ENCODE measurements at places on chromosomes 1 and 21. TPM values are rescaled to one million over a fixed set of nuclear protein-coding genes. Genes with fewer than 3 reads are reported as not detected.

- DNase-seq = peak; percentile 31
Measured at GRCh38 chr1:216723274-216723780, at the start of gene ESRRG. TSS of gene ESRRG (minus strand) at chr1:216723429. CDS start at chr1:216723299, 130 bp downstream.

GRCh38 chr1:227712648-227713047 is 22.5 kb downstream of the JMJD4 start:
- no peak for DNase-seq

GRCh38 chr1:89928506-89928905 is 66.4 kb upstream of the ZNF326 start:
- no peak for DNase-seq

GRCh38 chr21:45927851-45928850 is 53.4 kb upstream of the COL6A1 start:
- DNase-seq = no peak

Gene SCNM1
- 22.6 TPM for total RNA-seq

Gene SLC6A9
- 35.3 TPM for total RNA-seq

GRCh38 chr1:12448746-12449177 is 169.2 kb downstream of the DHRS3 start:
- DNase-seq = no peak

DNA sequence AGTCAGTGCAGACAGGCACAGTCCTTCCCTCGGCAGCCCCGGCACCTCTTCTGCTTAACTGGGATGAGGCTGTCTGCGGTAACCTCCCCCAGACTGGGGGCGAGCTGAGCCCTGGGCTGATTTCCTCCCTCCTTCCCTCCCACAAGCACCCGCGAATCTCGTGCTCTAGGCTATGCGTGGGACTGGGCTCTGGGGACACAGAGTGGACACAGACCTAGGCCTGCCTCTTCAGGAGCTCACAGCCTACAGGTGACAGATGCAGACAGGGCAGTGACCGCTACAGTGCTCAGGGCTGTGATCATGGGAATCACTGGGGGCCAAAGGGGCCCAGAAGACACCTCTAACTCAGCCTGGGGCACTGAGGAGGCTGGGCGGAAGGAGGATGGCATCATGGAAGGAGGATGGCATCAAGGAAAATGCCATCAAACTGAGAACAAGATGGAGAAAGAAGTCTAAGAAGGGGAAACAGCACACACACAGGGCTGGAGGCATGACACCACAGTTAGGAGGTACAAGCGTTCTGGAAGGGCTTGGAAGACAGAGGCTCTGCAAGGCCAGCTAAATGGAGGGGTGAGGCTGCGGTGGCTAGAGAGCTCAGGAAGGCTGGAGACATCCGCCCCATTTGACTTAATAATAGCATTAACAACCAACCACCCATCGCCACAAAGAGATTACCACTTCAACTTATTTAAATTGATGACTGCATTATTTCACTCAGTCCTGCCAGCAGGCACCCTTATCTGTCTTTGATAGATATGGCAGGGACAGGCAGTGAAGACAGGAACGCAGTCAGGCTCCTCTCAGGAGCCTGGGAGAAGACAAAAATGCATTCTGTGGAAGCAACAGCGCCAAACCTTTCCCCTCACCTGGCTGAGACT is 4.2 kb downstream of the TTC39A start:
- DNase-seq = no peak

- no peak for DNase-seq
Measured at GRCh38 chr1:20075345-20075744, 5.4 kb downstream of the PLA2G5 start.

DNA sequence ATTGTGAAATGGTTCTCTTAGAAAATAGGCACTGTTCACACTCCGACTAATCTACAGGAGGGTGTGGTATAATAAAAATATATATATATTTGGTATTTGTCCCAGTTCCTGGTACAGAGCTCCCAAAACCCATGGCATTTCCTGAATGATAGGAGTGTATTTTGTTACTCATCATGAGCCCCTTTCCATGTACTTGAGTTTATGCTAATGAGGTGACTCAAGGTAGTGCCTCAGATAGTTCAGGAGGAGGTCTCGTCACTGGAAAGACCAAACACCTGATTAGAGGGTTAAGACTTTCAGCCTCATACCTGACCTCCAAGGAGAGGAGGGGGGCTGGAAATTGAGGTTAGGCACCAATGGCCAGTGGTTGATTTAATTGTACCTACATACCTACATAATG is 57.9 kb downstream of the TTC3 start:
- no peak for DNase-seq

DNA sequence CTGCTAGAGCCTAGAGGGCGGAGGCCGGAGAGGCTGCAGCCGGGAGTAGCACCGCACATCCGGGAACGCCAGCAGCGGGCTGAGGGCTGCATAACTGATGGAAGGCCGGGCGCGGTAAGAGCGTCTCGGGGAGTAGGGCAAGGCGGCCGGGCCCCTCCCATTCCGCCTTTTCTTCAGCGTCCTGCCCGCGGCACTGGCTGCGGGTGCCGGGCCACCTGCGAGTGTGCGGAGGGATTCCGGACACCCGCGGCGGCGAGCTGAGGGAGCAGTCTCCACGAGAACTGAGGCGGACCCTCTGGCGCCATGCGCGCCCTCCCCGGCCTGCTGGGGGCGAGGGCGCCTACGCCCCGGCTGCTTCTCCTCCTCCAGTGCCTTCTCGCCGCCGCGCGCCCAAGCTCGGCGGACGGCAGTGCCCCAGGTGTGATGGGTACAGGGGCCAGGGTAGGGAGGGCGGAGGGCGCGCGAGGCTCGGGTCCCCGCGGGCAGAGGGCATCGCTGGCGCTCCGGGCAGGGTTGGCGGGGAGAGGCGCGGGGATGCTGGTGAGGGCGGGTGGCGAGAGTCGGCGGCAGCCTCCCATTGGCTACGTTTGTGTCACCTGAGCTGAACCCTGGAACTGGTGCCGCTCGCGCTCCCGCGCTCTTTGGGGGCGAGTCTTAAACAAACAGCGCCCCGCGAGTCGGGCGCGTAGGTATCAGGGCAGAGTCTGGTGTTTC is 334.4 kb downstream of the SRGAP2C start:
- DNase-seq = peak; percentile 45

- no peak for DNase-seq
Measured at GRCh38 chr1:232357416-232357815, 272.5 kb downstream of the SIPA1L2 start.

GRCh38 chr1:158153746-158154444 is 26.8 kb upstream of the CD1D start:
- no peak for DNase-seq

Gene CAMK1G
- not detected for total RNA-seq

DNA sequence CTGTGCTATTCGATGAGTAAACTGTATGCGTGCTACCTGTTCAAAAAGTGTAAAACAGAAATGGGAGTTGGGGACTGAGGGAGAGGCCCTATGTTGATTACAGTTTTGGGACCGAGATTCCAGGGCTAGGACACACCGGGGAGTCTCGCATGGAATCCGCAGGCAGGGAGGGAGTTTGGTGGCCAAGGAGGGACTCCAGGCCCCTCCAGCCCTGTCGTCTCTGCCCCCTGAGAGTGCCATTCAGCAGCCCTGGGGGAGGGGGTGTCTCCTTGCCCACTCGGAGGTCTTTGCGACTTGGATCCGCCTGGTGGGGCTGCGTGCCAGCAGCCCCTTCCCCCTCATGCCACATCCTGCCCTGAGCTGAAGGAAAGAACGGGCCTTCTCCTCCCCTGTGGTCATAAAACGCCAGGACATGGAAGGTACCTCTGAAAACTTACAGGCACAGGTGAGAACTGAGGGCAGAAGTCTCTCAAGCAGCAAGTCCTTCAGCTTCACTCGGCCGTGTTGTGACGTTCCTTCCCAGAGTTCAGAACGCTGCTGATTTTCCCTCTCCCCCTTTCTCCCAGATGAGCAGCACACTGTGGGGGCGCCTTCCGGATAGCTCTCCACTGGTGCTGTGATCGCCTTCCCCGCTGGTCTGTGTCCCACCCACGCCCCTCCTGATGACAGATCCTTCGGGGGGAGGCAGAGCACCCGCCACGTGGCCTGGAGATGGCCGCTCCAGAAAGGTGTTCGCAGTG is 141.4 kb downstream of the PEX14 start:
- DNase-seq = no peak

DNA sequence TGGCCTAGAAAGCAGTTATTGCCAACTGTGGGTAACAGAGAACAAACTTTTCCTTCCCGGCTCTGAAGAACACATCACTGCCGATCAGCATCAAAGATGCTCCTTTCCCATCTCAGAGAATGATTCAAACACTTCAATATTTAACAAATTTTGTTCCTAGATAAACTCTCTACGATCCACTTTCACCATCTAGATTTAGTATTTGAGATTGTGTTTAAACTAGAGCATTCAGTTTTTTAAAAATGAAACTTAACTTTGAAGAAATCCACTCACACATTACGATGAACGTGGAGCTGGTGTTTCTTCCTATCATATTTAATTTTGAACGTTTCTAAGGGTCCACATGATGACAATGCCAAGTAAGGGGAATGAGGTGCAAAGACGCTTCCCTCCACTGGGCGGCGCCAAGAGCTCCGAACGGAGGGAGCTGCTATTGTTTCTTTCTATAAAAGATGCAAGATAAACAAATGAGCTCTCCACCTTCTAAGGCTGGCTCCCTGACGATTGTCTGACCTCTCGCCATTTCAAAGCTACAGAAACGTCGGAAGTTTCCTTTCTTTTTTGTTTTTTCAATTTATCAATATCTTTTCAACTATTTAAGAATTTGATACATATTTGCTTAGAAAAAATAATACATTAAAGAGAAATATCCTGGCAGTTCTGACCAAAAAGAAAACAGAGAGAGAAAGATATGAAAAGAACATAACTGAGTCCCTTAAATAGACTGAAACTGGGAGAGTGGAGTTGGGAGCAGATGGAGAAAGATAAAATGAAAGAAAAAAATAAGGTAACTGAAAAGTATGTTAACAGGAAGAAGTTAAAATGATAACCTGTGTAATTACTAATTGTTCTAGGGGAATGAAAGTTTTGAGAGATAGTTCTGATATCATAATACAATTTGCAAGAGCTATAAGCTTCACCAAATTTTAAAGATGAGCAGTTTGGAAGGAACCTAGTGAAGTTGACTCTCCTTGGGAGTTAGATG is 4.4 kb upstream of the BARHL2 start:
- no peak for DNase-seq

Gene WASF2
- 97.7 TPM for total RNA-seq

Gene LRRC38
- not detected for total RNA-seq

Gene TESK2
- total RNA-seq = 17.5 TPM

Gene GBP5
- 2.2 TPM for total RNA-seq

Gene LYSMD1
- 6.8 TPM for total RNA-seq

DNA sequence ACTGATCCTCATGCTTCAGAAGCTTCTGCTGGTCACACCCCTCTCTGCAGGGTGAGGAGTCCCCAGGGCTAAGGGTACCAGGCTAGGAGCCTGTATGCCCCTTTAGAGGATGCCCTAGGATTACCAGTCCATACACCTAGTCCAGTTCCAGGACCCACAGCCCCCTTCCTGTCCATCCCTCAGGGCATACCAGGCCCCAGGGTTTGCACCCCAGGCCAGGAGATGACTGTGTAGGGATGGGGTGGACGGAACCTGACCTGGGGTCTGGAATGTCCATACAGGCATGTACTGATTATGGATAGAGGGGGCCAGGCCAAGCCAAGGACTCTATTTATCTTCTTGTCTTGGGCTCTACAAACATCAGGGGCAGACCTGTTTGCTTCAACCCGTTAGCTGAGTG is 34.9 kb downstream of the TRIM67 start:
- no peak for DNase-seq

GRCh38 chr1:110462964-110463363 is 12.0 kb downstream of the PROK1 start:
- no peak for DNase-seq

Gene TMCO4
- total RNA-seq = 31.1 TPM

DNA sequence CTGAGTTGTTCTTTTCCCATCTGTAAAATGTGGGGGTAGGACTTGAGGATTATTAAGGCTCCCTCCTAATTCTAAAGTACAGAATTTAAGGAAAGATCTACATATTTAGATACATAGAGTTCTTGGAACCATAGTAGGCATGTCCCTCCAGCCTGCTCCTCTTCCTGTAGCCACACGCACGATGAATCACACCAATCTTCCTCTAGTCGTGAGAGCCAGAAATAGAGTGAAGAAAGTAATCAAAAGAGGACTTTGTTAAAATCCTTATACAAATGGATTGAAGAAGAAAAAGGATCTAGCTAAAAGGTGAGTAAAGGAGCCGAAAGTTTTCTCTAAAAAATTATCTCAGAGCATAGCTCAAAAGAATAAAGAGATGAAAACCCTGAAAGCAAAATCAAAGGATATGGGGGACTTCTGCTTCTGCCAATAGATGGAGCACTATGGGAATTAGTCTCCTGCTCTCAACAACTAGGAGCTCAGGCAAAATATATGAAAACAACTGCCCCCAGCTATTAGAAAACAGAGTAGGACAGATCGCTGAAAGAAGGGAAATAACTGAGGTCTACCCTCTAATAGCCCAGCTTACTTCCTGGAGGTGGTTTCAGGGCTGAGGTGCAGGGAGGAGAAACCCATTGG is 8.5 kb downstream of the C1orf141 start:
- no peak for DNase-seq

- no peak for DNase-seq
Measured at GRCh38 chr21:24163539-24163938, 1443.7 kb downstream of the MRPL39 start.

DNA sequence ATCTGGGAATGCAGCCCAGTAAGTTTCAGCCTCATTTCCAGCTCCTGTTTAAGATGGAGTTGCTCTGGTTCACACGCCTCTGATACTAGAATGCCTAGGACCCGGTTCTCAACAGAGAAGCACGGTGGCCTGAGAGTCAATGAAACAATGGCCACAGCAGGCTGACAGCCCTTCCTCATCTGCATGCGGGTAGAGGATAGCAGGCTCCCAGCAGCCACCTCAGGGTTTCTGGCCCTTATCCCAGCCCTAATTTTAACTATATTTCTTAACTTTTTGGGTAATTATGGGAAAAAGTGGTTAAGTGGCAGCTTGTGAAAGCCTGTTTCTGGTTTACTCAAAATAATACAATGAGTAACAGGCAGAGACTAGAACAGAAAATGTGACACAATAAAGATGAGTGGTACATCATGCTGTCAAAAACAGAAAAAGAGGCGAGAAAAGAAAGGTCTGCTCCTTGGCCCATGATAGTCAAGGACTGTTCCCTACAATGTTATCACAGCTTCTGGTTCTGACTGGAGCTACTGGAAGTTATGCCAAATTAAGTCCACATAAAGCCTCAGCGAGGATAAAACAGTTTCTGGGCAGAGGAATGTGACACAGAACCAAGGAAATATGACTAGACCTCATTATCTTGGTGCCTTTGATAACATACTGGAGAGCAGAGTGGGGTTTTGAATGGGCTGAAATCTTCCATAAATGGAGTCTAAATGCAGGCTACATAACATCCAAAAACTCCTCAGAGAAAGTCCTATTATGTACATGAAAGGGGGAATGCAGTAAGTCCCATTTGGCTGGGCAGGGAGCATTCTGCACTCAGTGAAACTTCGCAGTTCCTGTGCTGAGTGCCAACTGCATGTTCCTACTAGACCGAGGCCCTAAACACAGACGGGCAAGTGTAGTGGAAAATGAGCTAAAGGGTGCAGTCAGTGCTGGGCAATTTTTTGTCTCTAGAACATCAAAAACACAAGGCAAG is 92.1 kb downstream of the NIBAN1 start:
- DNase-seq = peak; percentile 54

DNA sequence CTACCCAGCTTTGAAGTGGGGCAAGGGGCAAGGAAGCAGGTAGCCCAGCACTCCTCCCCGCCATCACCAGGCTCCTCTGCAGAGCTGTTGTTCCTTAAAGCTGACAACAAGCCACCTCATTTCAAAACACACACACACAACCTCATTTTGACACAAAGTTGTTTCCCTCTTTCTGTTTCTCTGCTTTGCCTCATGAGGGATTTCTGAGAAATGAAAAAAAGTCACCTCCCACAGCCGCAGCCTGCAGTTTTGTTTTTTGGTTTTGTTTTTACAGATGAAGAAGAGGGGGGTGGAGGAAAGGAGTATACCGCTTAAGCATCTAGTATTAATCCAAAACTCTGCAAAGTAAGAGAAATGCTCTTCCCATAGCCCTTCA is 12.1 kb downstream of the MCL1 start:
- no peak for DNase-seq

Measured in left colon (tissue), 2 donors.